ENCODE measurements at places on chromosomes 2 and 18. TPM values are rescaled to one million over a fixed set of nuclear protein-coding genes. Genes with fewer than 3 reads are reported as not detected.

The MATN3 gene
- 11.4 TPM for total RNA-seq

The CCDC74B gene
- 6.1 TPM for total RNA-seq

The TSPYL6 gene
- total RNA-seq: not detected

The CDKL4 gene
- total RNA-seq: not detected

The RNF144A gene
- total RNA-seq: 10.0 TPM

The COBLL1 gene
- 4.5 TPM for total RNA-seq

The IL37 gene
- not detected for total RNA-seq
